Uterus (tissue), 4 donors: ENCODE measurements at places on chromosomes 6 and 20. TPM values are rescaled to one million over a fixed set of nuclear protein-coding genes. Genes with fewer than 3 reads are reported as not detected.

The LIN28B gene
- not detected for total RNA-seq

The NRSN2 gene
- total RNA-seq: 65.6 TPM

The METTL24 gene
- 47.2 TPM for total RNA-seq

The ISM1 gene
- total RNA-seq: 0.49 TPM

The BPIFB2 gene
- total RNA-seq: not detected

The BNIP5 gene
- total RNA-seq: not detected

The MEI4 gene
- total RNA-seq: 0.41 TPM

The LAMA2 gene
- 61.5 TPM for total RNA-seq

The CDH26 gene
- 0.77 TPM for total RNA-seq

The CNR1 gene
- 8.2 TPM for total RNA-seq

The TCP11 gene
- total RNA-seq: not detected

The MBOAT1 gene
- 33.5 TPM for total RNA-seq

The EPB41L2 gene
- total RNA-seq: 237 TPM

The SEMG1 gene
- total RNA-seq: not detected

The LY6G5C gene
- 3.8 TPM for total RNA-seq

The PRDM1 gene
- 1.0 TPM for total RNA-seq

The TEAD3 gene
- total RNA-seq: 10.2 TPM

The TRIM31 gene
- total RNA-seq: not detected

The SAMD5 gene
- 4.1 TPM for total RNA-seq

The CST2 gene
- total RNA-seq: not detected

The CD2AP gene
- 33.9 TPM for total RNA-seq

The ANGPT4 gene
- 8.8 TPM for total RNA-seq
